ENCODE measurements at places on chromosomes 3 and 15.

DNA sequence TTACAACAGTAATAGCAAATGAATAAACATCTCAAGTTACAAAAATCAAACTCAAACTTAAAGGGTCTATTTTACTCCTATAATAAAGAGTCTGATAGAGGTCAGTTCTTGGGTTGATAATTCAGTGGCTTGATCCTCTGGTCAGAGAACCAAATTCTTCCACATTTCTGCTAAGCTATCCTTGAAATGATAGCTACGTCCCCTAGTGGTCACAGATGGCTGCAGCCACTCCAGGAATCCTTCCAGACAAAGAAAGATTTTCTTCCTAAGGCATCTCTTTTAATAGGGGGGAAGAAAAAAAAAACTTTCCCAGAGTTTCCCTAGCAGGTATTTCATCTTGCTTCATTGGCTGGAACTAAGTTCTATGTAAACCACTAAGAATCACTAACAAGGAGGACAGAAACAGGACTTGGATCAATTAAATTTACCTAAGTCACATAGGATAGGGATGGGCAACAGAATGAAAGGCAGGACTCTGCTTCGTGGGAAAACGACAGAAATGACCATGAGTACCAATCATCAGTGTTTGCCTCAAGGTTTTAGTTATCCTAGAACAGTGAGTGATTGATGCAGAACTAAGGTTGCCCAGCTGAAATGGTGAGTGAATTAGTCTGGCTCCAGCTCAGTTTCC lies 160.7 kb downstream of the STAC start:
- DNase-seq = peak; percentile 65

DNA sequence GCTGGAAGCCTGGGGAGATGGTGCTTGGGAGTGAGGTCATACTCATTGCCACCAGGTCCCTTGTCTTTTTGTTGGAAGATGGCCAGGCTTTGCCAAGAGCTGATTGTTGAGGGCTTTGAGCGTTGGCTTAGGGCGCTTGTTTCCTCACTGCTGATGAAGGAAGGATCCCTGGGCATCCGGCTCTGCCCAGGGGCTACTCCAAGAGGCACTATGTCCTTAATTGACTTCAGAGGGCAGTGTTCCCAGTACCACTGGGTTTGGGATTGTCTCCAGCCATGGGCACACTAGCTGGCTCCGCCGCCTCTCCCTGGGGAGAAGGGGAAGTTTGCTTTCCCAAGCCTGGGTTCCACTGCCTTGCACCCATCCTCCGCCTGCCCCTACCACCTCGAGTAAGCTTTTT lies 57.2 kb upstream of the RGMA start:
- no peak for DNase-seq

GRCh38 chr3:110099711-110100110 lies 762.4 kb upstream of the DPPA4 start:
- DNase-seq = no peak

GRCh38 chr3:195063581-195064193 lies 207.3 kb downstream of the XXYLT1 start:
- DNase-seq = no peak

- no peak for DNase-seq
Observed at GRCh38 chr3:188697127-188697526, 474.6 kb upstream of the TPRG1 start.

DNA sequence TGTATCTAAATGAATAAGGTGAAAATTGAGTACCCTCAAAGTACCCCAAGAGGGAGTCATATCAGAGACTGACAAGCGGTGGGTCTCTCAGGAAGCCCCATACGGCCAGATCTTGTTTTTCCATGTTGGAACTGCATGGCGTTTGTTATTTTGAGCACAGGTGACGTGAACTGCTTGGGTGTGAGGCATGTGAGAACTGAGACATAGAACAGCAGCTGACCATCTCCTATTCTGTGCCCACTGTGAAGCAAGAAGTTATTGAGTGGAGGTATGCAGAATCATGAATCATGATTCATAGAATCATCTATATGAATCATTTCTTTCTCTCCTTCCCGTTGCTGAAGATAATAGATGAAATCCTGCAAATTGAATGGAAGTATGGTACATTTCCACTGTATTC lies 4.6 kb downstream of the VPS8 start:
- no peak for DNase-seq

DNA sequence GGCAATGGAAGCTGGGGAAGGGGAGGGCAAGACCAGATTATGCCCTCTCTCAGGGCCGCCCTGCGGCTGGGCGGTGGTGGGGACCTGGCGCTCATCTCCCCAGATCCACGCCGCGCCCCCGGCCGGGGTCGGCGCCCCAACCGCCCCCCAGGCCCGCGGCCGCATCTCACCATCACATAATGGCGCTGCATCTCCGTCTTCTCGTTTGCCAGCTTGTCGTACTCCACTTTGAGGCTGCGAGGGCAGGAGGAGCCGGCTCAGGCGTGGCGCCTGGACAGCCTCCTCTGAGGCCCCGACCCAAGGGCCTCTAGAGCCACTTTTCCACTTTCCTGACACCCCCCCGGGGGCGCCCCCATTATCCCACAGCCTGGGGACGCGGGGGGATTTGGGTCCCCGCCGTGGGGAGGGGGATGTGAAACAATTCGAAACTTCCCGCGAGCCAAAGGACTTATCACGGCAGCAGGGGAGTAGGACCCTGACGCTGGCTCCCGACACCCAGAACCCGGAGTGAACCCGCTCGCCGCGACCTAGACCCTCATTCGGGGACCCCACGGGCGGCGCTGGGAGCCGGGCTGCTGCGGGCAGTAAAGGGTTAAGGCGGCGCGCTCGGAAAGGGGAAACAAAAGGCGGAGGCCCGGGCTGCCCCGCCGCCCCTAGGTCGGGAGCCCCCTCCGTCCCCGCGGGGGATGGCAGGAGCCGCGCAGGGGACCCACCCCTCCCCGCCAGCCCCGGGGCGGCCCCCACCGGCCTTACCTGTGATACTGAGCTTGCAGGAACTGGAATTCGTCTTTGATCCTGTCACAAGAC lies 2.1 kb downstream of the TLE3 start:
- peak; percentile 11 for DNase-seq

GRCh38 chr3:21860657-21861056 lies 109.6 kb upstream of the ZNF385D start:
- DNase-seq = no peak

DNA sequence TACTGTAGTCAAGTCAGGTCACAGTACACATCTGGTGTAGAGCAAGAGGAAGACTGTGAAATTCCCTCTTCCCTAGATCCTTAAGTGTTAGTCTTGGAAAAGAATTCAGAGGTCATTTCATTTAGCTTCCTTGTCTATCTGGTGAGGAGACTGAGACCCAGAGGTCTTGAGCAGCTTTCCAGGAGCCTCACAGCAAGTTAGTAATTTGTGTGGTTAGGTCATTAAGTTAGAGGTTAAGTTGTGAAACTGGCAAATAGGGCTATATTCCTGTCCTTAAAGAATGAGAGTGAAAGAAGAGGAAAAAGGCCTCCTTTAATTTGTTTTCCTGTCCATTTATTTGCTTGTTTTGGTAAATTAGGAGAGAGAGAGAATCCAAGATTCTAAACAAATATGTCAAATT lies 9.0 kb downstream of the PODXL2 start:
- DNase-seq = no peak

- DNase-seq = no peak
Observed at GRCh38 chr3:16841904-16842271, 42.9 kb upstream of the PLCL2 start.

DNA sequence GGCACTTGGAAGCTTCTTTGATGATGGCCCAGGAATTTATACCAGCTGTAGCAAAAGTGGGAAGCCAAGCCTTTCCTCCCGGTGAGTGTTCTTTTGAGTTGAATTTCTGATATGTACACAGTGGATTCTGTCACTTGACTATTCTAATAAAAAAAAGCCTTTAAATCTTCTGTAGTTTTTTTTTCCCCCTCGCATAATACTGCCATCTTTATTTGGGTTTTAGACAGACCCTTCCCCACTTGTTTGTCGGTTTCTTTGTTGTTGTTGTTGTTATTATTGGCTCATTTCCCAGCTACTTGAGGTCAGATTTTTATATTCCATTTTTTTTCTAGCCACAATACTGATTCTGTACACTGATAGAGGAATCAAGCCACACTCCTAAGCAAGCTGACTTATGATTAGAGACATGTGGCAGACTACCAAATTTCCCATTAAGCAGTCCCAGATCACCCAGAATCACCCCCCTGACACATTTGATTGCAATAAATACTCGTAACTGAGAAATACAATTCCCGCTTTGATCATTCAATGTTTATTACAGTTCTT lies 122.4 kb upstream of the IL12A start:
- DNase-seq = peak; percentile 62

GRCh38 chr15:45628136-45628535 lies 6.7 kb upstream of the SQOR start:
- no peak for DNase-seq

GRCh38 chr3:156478891-156479290 lies 76.0 kb downstream of the SSR3 start:
- no peak for DNase-seq

DNA sequence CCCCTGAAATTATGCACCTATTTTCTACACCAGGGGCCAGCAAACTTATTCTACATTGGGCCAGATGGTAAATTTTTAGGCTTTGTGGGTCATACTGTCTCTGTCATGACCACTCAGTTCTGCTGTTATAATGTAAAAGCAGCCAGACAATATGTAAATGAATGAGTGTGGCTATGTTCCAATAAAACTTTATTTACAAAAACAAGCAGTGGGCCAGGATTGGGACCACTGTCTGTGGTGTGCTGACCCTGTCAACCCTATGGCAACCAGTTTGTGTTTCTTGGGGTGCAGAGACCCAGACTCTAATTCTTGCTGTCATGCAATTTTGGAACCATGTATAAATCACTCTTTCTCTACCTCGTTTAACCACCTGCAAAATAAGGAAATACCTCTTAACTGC lies 74.7 kb downstream of the LRIG1 start:
- no peak for DNase-seq

GRCh38 chr3:33025648-33026178 lies 71.2 kb downstream of the GLB1 start:
- no peak for DNase-seq

DNA sequence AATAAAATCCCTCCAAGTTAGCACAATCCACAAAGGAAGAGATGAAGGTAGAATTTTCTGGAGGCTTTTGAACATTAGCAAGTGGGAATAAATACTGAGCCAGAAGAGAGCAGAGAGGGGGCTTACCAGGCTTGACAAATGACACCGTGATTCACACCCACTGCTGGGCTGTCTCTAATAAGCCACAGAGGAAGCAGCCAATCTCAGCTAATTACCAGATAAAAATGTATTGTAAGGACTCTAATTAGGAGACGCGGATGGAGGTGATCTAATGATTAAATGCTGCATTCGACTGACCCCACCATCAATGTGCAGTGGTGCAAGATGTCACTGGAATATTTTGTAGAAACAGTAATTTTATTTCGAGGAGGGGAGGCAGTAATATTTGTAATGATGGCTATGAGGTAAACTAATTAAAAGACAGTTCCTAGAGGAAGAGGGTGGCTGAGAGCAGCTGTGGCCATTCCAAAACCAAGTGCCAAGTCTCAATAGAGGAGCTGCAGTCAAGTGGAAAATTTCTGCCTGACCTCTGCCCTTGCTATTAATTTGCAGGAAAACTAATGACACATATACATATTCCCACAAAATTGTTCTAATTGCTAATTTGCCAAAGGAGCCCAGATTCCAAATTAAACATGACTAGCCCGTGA lies 602.2 kb downstream of the FOXP1 start:
- DNase-seq = no peak

- DNase-seq = no peak
Observed at GRCh38 chr3:70386043-70386442, 73.6 kb upstream of the MDFIC2 start.

- DNase-seq = no peak
Observed at GRCh38 chr15:79978260-79978654, 7.3 kb upstream of the BCL2A1 start.
